Cardiac fibroblast (primary cell): ENCODE measurements at places on chromosomes 13 and 19.
A peak's percentile ranks its signal among the peaks of the same experiment; 100 is the strongest.

DNA sequence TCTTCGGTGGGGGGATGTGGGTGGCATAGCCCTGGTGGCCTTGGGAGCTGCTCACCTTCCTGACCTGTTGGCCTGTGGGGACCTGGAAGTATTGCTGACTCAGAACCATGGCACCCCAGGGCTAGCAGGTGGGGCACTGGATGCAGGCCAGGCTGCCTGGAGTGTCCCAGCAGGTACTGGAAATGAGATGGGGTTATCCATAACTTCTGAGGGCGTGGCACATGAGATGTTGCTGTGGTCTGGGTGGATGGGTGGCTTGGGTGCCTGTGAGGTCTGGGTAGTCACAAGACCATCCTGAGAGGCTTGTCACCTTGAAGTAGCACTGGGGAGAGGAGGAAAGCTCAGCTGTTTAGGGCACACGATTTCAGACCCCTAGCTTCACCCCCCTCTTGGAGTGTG lies 636 bp upstream of the RNF225 start:
- DNase-seq = no peak

- DNase-seq = no peak
Measured at GRCh38 chr13:21035498-21035897, 25.9 kb downstream of the LATS2 start.

- DNase-seq = peak; percentile 64
Measured at GRCh38 chr19:43438291-43439031, 23.8 kb downstream of the TEX101 start.

- DNase-seq = peak; percentile 41
Measured at GRCh38 chr13:50116430-50116973, 101.3 kb downstream of the KCNRG start.

- DNase-seq = no peak
Measured at GRCh38 chr19:3548606-3549005, 8.8 kb downstream of the MFSD12 start.

DNA sequence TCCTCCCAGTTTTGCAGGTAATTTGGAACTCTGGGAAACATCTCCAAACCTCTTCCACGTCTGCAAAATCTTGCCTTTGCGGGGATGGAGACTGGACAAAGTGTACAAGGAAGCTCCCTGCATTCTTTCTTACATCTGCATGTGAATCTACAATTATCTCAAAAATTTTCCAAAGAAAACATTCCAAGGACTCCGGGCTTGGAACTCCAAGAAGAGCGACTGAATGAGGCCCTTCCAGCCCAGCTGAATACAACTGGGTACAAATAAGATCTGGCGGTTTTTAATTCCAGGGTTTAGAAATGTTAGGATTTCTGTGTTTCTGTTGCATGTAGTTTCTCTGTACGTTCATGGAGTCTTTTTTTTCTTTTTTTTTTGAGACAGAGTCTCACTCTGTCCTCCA lies 28.5 kb downstream of the EXOC3L2 start:
- no peak for DNase-seq

DNA sequence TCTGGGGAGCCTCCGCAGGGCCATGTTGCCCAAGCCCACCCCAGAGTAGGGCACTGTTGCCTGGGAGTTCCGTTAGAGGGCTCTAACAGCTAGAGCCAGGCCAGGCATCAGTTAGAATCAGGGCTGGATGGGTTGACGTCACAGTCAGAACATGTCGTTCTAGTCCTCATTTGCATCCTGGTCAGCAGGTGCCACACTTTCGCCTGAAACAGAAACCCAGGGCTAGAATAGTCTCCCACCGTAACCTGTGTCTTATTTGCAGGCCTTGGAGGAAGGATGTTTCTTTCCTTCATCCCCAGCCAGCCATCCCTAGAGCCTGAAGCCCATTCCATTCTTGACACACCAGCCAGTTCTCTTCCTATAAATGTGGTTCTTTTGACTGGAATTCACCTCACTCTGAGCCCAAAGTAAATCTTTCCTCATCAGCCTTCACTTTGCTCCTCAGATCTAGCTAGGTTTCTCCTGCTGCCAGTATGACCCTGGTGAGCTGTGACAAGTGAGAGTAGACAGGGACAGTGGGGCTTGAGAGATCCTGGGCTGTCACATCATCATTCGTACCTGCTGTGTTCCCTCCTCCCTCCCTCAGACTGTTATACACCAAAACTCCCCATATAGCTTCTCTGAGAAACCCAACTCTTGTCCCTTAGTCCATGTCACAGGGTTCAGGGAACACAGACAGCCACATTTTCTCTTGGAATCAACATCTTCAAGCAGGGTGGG lies 12.2 kb upstream of the CCDC97 start:
- DNase-seq = no peak

DNA sequence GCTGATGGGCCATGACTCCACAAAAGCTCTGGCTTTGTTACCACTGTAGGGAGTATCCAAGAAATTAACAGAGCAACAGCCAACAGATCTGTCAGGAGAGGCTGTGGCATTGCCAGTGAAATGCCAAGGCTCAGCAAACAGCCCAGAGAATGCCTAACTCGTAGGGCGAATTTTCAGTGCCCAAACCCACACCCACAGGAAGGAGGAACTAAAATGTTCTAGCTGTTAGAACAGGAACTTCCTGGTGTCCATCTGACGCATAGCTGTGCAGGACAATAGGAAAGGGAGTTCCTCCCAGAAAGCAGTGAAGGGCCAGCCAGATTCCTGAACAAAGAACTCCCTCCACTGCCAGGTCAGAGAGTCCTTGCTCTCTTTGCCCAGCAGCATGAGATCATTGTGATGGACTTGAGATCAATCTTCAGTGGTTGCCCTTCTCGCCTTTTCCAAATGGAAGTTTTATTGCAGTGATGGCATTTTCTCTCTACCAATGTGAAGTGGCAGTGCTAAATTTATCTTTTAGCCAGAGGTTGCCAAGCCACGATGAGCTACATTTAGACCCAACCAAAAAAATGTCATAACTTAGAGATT lies 224.2 kb upstream of the STARD13 start:
- DNase-seq = peak; percentile 87

- DNase-seq = peak; percentile 42
Measured at GRCh38 chr13:94595001-94595949, 677 bp downstream of the TGDS start.

GRCh38 chr13:93174260-93174659 lies 52.3 kb upstream of the GPC6 start:
- no peak for DNase-seq

- peak; percentile 37 for DNase-seq
Measured at GRCh38 chr19:4521170-4521887, 3.0 kb upstream of the PLIN4 start.

GRCh38 chr19:19205416-19206410 lies 2.5 kb upstream of the NR2C2AP start:
- DNase-seq = no peak

- no peak for DNase-seq
Measured at GRCh38 chr19:6524311-6524710, 6.5 kb upstream of the TNFSF9 start.

DNA sequence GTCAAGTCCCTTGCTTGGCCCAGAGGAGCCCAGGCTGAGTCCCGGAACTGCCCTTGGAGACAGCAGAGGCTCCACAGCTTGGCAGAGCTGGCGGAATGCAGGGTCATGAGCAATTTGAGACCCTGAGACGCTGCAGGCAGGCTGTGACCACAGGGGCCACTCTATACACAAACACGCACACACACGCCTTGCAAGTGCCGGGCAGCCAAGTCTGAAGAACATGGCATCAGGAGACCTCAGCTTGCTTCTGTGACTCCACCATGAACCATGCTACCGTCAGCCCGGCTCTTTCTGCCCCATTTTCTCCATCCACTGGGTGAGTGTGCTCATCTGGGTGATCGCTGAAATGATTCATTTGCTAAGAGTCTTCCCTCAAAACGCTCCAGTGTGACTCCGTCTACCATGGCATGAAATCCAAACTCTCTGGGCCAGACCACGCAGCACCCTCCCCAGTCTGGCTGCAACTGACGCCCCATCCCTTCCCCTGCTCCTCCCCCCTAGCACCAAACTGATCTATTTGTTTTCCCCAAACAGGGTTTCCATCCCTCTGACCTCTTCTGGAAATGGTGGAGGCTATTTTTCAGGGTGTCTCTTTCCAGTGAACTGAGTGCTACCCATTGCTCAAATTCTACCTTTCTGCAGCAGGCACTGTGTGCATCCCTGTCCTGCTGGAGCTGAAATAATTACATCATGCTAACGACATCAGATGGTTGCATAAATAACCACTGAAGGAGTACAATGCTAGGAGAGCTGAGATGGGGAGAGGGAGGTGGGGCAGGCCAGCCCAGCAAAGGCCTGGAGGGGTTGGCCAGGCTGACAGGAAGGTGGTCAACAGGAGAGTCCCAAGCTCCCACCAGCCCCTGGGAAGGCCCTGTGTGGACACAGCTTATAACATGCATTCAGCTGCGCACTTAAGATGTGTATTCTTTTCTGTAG lies 3.1 kb downstream of the CARS2 start:
- no peak for DNase-seq

DNA sequence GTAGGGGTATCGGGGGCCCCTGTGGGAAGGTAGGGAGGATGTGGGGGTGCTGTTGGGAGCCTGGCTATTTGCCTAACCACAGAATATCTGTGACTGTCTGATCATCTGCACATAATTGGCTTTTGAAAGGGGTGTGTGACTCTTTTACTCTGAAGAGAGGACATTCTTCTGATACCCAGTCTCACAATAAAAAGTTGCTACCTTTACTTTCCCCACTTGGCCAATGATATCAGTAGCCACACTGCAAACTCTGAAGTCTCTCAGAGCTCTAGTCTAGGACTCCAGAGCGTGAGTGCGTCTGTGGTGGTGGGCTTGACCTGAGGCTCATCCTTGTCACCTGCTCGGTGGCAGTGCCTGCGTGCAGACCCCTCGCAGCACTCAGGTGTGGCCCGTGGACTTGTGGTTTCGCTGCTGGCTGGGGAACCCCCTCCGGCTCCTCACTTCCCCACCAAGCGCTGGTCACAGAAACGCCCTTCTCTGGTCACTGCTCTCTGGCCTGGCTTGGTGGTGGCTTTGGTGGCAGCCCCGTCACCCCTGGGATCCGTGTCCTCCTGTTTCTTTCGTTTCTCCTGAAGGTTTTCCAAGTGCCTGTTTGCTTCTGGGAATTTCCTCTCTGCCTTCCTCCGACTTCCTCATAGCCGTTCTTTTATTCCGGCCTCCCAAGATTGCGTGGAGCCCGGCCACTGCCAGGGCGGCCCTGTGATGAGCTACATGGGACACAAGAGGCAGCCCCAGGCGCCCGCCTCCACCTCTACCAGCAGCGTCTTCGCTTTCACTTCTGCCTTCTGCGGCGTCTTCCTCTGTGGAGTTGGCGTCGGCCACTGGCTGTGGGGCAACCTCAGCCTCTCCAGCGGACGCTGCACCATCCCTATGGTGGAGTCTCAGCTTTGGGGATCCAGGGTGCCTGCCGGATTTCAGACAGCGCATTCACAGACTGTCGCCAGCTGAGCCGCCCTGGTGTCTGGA lies 78.0 kb downstream of the ATP11A start:
- no peak for DNase-seq

DNA sequence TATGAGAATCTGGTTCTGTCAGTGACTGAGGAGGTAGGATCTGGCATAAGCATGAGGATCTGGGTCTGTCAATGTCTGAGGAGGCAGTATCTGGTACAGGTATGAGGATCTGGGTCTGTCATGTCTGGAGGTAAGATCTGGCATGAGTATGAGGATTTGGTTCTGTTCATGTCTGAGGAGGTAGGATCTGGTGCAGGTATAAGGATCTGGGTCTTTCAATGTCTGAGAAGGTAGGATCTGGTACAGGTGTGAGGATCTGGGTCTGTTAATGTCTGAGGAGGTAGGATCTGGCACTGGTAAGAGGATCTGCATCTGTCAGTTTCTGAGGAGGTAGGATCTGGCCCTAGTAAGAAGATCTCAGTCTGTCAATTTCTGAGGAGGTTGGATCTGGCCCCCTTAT lies 12.4 kb upstream of the PDCD2L start:
- DNase-seq = no peak

DNA sequence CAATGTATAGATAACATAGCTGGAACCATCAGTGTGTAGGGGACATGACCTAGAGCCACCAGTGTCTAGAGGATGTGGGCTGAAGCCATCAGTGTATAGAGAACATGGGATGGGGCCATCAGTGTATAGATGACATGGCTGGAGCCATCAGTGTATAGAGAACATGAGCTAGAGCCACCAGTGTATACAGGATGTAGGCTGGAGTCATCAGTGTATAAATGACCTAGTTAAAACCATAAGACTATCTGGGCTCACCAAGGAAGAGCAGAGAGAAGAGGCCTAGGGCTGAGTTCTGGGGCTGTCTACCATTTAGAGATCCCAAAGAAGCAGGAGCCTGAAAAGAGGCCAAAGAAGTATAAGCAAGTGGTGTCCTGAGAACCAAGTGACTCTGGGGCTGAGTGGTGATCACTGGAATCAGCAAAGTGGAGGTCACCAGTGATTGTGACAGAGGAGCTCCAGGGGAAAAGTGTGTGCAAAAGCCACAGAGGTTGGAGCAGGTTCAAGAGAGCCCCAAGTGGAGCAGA lies 41.0 kb downstream of the RFX2 start:
- no peak for DNase-seq

- no peak for DNase-seq
Measured at GRCh38 chr19:11007385-11007784, 46.6 kb downstream of the SMARCA4 start.

DNA sequence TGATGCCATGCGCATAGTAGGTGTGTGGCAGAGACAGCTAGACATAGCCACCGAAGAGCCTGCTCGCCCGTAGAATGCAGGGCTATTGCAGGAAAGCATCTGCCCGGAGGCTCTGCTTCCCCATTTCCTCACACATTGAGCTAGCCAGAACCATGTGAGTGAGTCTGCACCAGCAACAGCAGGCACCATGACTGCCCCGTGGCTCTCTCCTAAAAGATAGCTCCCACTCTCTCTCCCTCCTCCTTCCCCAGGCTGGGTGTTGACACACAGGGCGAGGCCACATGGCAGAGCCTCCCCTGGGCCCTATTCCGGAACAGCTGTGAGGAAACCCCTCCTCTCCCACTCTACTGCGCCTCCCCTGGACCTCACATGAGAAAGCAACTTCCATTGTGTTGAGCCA lies 52.3 kb upstream of the ATP12A start:
- DNase-seq = no peak

DNA sequence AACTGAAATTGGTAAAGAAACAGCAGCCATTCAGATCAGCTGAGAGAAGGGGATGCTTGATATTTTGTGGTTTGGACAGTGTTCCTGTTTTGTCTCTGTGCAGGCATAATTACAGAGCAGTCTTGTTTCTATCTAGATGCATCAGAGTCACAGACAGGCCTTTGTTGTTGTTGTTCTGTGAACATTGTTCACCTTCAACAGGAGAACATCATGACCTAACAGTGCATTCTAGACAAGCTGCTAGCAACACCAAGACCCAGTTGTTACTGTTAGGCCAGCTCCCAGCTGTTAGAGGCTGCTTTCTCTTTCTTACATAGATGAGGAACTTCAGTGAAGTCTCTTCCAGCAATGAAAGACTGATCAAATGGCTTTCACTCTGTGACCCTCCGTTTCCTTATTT lies 8.5 kb upstream of the LSR start:
- DNase-seq = no peak

DNA sequence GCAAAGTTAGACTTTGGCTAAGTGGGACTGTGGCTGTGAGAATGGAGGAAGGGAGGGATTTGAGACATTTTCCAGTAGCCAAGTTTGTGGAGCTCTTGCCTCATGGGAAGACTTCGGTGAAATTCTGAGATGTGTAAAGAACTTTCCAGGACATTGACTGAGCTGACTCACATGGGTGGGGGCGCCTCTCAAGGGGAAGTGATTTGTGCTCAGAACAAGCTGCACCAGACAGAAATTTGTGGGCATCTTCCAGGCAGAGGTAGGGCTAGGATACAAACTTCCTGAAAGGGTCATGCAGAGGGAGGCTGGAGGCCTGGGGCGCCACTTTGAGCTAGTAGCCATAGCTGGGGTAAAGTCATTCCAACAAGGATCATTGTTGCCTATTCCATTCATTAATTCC lies 9.8 kb upstream of the SIGLEC10 start:
- peak; percentile 13 for DNase-seq

GRCh38 chr19:50329146-50329925 lies at the start of gene KCNC3:
Gene KCNC3 (minus strand): TSS chr19:50329377. CDS start chr19:50329082, 295 bp downstream.
- peak; percentile 94 for DNase-seq
